ENCODE measurements at places on chromosomes 12 and 14.

GRCh38 chr12:81888961-81889360 is 129.8 kb upstream of the PPFIA2 start:
- no peak for DNase-seq

GRCh38 chr12:47114481-47114892 is 34.7 kb upstream of the AMIGO2 start:
- no peak for DNase-seq

DNA sequence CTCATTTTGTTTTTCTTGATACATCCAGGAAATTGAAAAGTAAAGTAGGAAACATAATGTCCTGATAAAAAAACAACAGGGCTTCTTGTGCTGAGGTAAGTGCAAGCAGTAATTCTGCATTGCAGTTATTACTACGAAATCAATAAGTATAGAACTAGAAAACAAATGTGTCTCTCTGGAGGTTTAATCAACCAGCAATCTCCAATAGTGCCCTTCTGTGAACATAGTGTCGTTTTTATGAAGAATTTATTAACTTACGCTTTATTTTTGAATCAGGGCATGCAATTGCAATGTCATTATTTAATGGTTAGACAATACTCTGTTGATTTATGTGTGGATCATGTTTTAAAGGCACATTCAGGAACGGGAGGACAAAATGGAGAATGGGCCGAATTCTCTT is 494.1 kb upstream of the NOVA1 start:
- DNase-seq = no peak

GRCh38 chr12:84825149-84825548 is 87.5 kb downstream of the SLC6A15 start:
- DNase-seq = no peak

GRCh38 chr14:49984424-49984823 is 91.5 kb downstream of the ARF6 start:
- no peak for DNase-seq

GRCh38 chr14:103516426-103517173 is 6.0 kb downstream of the CKB start:
- DNase-seq = no peak

DNA sequence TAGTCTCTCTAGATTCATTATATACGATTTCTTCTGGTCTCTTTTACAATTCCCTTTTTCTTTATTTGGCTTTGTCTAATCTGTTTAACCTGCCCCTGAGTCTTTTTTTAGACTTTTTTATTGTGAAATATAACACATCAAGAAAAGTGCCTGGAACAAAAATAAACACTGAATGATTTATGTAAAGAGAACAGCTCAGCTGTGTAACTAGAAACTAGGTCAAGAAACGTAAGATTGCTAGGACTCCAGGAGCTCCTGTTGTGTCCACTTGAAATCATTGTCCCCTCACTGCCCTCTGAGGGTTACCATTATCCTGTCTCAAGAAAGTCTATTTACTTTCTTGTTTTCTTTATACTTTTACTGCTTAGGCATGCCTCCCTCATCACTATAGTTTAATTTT is 23.1 kb downstream of the EXD2 start:
- no peak for DNase-seq

GRCh38 chr14:31080056-31080455 is 53.9 kb upstream of the STRN3 start:
- no peak for DNase-seq

GRCh38 chr14:87767567-87767901 is 225.4 kb downstream of the GALC start:
- DNase-seq = no peak

DNA sequence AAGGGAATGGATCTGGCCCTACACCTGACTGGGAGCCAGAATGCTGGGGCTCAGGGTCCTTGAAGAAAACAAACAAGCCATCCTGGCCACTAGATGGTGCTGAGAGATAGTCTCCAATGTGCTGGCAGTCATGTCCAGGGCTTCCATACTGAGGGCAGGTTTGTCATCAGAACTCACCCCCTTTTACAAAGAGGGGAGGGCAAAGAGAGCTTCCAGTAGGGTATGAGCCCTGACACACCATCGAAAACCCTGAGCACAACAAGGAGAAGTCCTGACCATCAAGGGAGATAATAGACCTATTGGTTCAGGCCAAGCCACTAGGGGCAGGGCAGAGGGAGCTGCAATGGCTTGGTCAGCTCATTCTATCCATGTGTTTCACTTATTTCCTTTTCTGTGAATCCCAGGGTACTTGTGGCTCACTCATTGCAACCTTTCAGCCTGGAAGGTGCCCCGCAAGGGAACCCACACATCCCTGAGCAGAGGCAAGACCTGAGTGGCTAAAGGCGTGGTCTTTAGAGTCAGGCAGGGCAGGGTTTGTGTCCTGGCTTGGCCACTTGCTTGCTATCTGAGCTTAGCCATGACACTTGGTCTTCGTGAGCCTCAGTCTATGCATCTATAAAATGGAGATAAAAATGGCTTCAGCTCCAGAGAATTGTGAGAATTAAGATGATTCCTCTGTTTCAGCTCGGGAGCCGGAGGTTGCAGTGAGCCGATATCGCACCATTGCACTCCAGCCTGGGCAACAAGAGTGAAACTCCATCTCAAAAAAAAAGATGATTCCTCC is 6.2 kb upstream of the PLEKHH1 start:
- no peak for DNase-seq

GRCh38 chr12:25789541-25789944 is 168.9 kb upstream of the RASSF8 start:
- no peak for DNase-seq

- no peak for DNase-seq
Observed at GRCh38 chr12:20390846-20391245, 22.5 kb downstream of the PDE3A start.

DNA sequence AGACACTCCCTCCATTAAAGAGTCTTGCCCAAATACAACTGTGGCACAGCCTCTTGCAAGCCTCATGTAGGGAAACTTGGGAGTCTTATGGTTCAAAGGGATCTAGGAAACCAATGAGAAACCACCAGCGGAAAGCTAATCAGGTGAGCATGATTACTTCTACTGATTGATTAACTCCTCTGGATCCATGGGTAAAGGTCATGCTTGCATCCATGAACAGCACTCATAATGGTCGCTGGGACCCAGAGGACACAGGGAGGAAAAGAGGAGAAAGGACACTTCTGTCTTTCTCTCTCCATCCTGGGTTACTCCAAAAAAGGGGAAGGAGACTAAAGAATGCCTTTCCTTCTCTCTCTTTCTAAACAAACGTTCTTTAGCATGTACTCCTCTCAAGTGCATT is 1397.2 kb downstream of the LRFN5 start:
- DNase-seq = no peak

- DNase-seq = no peak
Observed at GRCh38 chr14:50091240-50091913, 25.0 kb downstream of the VCPKMT start.

DNA sequence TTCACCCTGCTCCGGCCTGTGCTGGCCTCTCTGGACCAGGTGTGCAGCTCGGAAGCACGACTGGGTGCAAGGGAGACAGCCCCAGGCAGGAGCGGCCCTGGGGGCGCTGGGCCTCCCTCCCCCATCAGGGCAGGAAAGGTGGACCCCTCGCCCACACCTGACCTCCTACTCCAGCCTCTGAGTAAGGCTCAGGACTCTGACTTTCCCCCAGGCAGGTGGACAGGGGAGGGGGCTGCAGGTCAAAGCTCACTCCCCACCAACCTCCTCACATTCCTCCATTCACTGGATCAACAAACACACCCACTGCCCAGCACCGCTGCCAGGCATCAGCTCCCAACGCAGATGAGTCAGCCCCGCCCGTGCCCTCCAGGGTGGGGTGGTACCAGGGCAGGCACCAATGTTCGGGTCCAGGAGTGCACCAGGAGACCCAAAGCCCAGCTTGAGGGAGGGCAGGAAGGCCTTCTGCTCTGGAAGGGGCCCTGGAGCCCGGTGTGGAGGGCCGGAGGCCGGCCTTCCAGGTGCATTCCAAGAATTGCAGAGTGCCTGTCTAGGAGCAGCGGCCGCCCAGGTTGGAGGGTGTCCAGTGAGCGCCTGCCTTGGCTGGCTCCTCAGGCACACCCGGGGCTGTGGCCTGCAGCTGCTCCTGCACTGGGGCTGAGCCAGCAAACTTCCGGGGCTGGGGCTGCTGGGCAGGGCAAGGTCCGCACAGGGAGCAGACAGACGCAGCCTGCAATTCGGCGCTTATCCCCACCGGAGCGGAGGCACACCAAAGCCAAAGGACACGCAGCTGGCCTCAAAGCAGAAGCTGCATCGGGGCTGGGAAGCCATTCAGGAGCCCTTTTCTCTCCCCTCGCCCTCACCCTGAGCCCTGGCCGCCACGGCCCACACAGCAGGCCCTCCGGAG is 1.6 kb upstream of the INF2 start:
- DNase-seq = no peak

GRCh38 chr14:36556811-36557433 is 25.5 kb downstream of the NKX2-8 start:
- DNase-seq = no peak
